ENCODE measurements at places on chromosomes 7 and 10.

GRCh38 chr7:24508316-24508715, 64.9 kb upstream of the PALS2 start:
- no peak for DNase-seq

GRCh38 chr7:155211761-155212160, 85.9 kb upstream of the INSIG1 start:
- no peak for DNase-seq

- no peak for DNase-seq
Measured at GRCh38 chr7:37216923-37217322, 231.7 kb downstream of the ELMO1 start.

DNA sequence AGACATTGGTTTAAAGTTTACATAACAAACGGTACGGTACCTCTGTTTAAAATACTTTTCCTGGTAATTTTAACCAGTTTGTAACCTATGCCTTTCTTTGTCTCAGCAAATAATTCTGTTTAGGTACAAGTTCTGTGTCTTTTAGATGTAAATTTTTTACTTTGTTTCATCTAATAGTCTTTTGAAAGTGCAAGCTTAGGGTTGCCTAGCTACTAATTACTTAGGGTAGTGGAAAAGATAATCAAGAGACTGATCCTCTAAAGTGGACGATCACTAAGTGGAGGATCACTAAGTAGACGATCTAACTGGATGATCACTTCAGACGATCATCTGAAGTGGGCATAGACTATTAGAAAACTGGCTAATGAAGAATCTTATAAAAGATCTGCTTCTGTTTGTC, 16.1 kb upstream of the FKBP9 start:
- DNase-seq = no peak

GRCh38 chr10:49300140-49300974, 1.4 kb downstream of the C10orf71 start:
- DNase-seq = no peak

DNA sequence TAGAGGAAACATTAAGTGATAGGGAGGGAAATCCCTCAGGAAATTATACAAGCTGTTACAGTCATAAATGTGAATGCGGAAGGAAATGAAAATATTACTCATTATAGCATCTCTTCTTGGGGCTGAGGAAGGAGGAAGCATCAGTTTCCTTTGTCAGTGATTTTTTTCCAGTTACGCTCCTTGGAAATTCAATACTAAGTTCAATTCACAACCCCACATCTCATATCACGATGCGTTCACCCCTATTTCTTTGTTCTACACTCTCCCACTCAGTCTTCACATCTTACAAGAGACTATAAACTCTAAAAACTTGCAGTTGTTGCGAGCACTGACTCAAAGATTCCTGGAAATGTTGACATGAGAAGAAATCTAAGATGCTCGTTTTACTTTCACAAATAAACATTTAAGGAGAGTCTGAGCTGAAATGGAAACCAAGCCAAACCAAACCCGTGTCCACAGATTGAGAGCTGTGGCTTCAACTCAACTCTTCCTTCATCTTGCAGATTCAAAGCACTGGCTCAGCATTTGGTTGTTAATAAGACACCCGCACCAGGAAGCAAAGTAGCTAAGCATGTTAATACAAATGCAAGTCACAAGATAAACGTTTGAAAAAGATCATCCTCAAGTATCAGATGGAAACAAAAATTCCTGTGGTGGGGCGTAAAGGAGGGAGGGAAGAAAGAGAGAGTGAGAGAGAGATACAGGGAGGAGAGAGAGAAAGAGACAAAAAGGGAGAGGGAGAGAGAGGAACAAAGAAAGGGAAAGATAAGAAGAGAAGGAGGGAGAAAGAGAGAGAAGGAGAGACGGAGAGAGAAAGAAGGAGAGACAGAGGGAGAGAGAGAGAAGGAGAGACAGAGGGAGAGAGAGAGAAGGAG, 150.0 kb upstream of the RSU1 start:
- DNase-seq = no peak

GRCh38 chr10:60803433-60803832, 25.2 kb downstream of the CDK1 start:
- no peak for DNase-seq

- no peak for DNase-seq
Measured at GRCh38 chr10:117313641-117314040, 61.6 kb downstream of the PDZD8 start.

DNA sequence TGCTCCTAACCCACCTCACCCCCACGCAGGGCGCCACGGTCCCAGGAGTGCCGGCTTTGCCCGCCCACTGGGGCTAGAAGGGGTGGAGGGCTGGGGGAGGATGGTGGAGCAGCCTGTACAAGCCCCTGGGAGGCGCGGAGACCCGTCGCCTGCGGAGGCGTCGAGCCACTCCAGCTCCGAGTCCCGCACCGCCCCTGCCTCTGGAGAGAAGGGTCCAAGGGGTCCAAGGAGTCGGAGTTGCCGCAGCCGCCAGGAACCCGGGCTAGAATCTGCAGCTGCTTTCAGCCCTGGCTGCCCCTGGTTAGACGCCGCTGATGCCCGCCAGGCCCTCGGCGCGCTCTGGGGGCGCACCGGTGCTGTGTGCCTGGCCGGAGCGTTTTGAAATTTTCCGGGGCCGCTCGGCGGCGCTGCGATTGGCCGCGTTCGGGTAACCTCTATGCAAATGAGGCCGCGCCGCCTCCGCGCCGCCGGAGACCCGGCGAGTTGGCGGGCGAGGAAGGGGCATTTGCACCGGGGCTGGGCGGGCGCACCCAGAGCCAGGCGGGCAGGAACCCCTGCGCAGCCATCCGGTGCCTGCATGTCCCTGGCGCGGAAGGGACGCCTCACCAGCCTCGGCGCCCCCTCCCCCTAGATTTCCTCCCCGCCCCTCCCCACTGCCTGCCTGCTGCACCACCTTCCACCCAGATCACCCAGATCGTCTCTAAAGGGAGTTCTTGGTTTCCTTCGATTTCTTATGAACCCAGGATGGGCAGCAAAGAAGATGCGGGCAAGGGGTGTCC, at the start of gene HMX2:
TSS of gene HMX2 (plus strand) at position 502 of the 779 bp plus-strand sequence. CDS start at position 745, 243 bp downstream.
- no peak for DNase-seq

DNA sequence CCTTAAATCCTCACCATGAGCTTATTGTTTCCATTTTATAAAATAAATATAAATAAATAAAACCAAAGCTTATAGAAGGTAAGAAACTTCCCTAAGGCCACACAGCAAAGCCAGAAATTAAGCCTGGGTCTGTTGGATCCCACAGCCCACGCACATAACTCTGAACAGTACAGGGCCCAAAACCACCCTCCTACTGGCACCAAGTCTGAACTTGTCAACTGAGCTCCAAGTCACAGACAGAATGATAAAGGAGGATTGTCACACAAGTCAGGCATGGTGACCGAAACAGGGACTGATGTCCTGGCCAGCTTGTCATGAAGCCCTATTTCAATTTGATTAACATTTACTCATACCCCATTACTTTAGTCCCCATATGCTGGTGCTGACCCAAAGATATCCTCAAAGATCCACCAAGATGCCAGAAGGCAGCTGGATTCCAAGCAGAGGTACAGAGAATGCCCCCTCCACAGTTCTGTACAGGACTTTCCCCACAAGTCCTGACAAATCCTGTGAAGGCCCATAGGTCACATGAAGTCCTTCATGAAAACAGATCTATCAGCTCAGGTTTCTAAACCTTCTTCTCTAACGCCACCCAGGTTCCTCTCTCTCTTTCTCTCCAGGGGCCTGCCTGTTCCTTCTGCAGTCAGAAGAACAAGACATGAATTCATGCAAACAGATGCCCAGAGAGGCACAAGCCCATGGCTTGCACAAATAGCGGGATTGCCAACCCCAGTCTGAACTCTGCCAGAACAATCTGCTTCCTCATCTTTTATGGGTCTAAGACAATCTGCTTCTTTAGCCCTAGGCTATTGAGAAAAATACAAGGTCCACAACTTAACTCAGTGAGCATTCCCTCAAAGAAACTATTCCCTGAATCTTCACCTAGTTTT, 60.9 kb downstream of the GLI3 start:
- no peak for DNase-seq

GRCh38 chr10:8039321-8039881, 15.1 kb upstream of the GATA3 start:
- no peak for DNase-seq

- no peak for DNase-seq
Measured at GRCh38 chr10:43220657-43221418, 46.0 kb downstream of the RASGEF1A start.

GRCh38 chr7:31192986-31193385, 140.9 kb downstream of the ADCYAP1R1 start:
- DNase-seq = peak; percentile 81

- no peak for DNase-seq
Measured at GRCh38 chr7:130838738-130839137, 104.7 kb upstream of the KLF14 start.

GRCh38 chr10:79176949-79177602, 108.3 kb downstream of the ZMIZ1 start:
- no peak for DNase-seq

GRCh38 chr7:155741805-155742204, 70.5 kb downstream of the SHH start:
- DNase-seq = no peak

DNA sequence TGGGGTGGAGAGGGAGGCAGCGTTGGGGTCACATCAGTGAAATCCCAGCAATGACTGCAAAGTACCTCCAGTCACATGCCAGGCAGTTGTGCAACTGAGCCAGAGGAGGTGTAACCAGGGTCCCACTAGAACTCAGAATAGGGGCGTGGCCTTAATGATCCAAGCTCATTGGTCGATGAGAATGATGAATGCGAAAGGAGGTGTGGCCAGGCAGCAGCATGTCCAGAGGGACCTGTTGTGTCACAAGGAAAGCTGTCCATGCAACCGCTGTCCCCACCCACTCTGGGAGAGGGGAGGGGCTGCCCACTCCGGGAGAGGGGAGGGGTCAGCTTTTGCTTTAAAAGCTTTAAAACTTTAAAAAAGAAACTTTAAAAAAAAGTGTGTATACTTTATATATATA, 25.3 kb upstream of the MTPAP start:
- no peak for DNase-seq

DNA sequence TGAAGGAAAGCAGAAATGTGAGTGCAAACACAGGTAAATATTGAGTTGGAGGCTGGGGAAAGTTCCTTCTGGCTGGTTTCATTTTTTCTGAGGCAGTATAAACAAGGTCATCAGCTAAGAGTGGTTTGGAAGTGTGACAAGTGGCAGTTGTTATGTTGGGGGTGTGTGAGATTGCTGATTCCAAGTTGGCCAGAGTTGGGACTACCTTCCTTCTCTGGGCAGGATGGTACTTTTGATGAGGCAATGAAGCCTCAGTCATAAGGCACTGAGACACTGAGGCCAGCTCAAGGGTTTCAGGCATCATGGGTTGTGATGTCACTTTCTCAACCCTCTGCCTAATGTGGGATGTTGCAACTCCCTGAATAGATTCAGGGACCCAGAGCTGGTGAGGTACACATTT, 8.2 kb upstream of the PTTG1IP2 start:
- DNase-seq = no peak

DNA sequence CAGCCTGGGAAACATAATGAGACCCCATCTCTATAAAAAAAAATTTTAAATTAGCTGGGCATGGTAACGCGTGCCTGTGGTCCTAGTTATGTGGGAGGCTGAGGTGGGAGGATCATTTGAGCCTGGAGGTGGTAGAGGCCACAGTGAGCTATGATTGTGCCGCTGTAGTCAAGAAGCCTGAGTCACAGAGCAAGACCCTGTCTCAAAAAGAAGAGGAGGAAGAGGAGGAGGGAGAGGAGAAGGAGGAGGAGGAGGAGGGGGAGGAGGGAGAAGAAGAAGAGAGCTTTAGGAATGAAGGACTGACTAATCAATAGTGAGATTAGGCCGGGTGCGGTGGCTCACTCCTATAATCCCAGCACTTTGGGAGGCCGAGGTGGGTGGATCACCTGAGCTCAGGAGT, 111.8 kb upstream of the KMT2E start:
- DNase-seq = no peak

GRCh38 chr7:114242992-114243507, 171.6 kb upstream of the FOXP2 start:
- no peak for DNase-seq

DNA sequence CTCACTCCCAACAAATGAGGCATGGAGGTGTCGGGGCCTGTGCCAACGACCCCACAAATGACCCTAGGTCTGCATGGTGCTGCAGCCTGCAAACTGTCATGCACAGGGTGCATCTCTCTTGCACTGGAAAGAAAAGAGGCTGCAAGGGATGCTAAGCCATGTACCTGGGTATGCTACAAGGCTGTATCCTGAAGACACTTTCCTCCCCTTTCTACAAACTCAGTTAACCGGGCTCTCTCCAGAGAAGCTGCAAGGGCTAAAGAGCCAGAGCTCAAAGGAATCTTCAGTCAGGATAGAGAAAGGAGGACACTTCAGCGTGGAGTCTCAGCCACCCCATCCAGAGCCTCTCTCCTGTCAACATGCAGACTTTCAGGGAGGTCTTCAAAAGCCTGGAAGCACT, 449.0 kb downstream of the GRID1 start:
- DNase-seq = no peak

GRCh38 chr10:127802531-127803095, 65.6 kb downstream of the FOXI2 start:
- DNase-seq = no peak

DNA sequence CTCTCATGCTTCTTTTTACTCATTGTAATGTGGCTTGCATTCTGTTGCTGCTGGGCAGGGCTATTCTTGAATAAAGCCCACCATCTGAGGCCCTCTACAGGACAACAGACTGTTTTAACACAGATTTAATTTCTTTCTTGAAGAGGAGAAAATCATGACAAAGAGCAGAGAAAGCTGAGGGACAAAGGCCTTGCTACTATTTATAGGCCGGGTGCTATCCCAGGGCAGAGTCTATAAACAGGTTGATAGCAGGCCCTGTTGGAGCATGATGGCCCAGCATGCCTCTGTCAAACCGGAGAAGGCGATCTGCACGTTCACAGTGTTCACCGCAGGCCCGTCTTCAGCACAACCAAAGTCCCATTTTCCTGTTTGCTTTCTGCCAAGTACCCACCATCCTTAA, 3.0 kb downstream of the VIPR2 start:
- no peak for DNase-seq

DNA sequence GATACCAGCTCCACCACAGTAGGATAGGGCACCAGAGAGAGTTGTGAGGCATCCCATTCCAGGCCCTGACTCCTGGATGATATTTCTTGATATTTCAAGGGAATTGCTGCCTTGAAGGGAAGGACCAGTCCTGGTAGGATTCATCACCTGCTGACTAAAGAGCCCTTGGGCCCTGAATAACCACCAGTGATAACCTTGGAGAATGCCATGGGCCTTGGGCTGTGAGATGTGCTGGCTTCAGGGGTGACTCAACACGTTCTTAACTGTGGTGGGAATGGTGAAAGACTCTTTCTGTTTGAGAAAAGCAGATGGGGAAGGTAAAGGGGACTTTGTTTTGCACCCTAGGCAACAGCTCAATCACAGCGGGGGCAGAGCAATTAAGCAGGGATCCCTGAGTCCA, 21.4 kb upstream of the ASZ1 start:
- DNase-seq = no peak

- no peak for DNase-seq
Measured at GRCh38 chr7:100171840-100172239, 3.4 kb upstream of the GAL3ST4 start.

GRCh38 chr10:12334186-12334530, 15.2 kb upstream of the CAMK1D start:
- DNase-seq = no peak

- DNase-seq = no peak
Measured at GRCh38 chr10:80600256-80600655, 62.6 kb downstream of the SH2D4B start.

- DNase-seq = no peak
Measured at GRCh38 chr7:105835441-105835840, 41.0 kb downstream of the ATXN7L1 start.

GRCh38 chr10:78737883-78738856, 330.6 kb upstream of the ZMIZ1 start:
- no peak for DNase-seq

- no peak for DNase-seq
Measured at GRCh38 chr7:55992346-55992745, 28.0 kb downstream of the NIPSNAP2 start.

GRCh38 chr10:115073796-115074195, 19.4 kb upstream of the ATRNL1 start:
- no peak for DNase-seq
